HCT116 (cell line): ENCODE measurements at places on chromosomes 6 and 20. TPM values are rescaled to one million over a fixed set of nuclear protein-coding genes. Genes with fewer than 3 reads are reported as not detected.

DNA sequence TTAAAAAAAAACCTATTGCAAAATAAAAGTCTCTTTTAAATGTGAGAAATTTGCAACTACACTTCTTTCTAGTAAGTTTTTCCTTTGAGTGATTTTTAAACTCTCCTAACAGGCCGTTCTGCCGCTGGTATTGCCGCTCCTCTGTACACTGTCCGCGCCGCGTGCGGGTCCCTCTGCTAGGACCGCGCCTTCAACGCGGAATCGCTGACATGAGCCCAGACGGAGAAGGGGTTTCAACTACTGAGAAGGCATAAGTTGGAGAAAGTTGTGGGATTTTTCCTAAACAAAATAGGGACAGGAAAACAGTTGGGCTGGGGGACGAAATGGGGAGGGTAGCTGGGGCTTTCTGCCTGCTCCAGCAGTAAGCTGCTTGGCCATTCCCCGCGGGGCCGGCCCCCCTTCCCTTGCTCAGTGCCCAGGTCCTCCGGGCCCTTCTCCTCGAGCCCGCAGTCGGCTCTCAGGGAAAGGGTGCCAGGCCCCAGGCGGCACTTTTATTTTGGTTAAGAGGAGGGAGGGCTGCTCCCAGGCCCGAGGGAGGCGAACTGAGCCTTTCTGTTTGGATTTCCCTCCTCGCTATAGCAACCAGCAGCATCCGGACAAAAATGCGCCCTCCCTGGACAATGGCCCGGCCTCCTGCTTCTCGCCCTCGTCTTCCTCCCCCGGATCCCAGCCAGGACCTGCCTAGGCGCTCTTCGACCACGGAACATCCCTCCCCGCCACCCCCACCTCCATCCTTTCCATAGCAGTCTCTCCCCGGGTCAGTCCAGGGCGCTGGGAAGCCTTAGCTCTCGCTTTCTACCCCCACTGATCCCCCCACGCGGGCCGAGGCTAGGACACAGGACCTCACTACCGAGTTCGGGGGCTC, 6.8 kb upstream of the POU3F2 start:
- DNase-seq, result no peak

Gene SEMG1
- total RNA-seq, result not detected

GRCh38 chr6:118735320-118735719, 83.9 kb upstream of the CEP85L start:
- no peak for DNase-seq

Gene CD109
- total RNA-seq, result 42.1 TPM

DNA sequence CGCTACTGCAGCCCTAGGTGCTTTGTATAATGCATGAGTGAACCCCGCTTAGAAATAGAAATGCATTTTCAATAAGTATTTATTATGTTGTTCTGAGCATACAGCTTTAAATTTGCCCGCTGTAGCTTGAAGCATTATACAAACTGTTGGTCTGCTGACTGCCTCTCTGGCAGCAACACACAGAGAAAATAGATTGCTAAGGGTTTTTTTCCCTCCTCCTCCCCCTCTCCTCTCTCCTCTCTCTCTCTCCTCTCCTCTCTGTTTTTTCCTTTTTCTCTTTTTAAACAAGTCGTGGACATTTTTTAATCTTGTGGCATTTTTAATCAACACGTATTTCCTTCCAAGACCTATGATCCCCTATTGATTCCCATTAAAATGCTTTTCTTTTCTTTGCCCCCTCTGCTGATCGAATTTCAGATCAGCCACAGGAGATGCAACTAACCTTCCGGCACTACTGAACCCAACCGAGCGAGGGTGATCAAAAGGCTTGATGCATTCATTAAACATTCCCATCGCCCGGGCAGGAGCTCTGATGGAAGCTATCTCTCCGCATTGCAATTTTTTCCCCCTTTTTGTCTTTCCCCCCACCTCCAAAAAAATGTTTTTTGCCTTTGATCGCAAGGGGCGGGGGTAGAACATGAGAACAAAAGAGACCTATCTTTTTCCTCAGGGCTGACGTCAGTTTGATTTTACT, 90.7 kb upstream of the ARID1B start:
- no peak for DNase-seq

Gene MEI4
- total RNA-seq, result not detected
